Progenitor cell of endocrine pancreas (in vitro differentiated cells): ENCODE measurements at places on chromosomes 11 and 22.

- DNase-seq: no peak
Observed at GRCh38 chr11:9386086-9386485, 1.6 kb downstream of the IPO7 start.

DNA sequence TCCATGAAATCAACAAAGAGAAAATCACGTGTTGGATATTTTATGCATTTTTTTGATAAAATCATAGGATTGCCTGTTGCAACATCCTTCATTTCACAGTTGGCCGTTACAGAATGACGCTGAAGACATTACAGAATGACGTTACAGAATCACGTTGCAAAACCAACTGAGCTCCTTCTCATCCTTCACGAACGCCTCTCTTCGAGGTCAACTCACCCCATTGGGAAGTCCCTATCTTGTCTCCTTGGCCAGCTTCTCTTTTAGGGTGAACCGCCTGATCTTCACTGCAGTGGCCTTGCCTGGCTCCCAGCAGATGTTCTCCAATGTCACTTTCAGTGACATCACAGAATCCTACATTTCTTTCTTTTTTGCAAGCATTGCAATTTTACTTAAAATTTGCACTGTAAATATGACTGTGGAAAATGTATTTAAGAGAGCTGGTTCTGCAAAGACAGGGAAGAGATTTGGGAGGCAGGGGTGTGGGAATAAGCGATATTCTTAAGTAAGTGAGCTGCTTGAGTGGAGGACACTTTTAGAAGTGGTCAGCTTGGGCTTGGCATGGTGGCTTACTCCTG, 5.1 kb downstream of the KRTAP5-7 start:
- DNase-seq: no peak

- DNase-seq: no peak
Observed at GRCh38 chr11:117415358-117415896, 87.8 kb downstream of the CEP164 start.

GRCh38 chr22:50507421-50507990, at the start of gene LMF2:
TSS of gene LMF2 (minus strand) at chr22:50507702. CDS start at chr22:50507675, 27 bp downstream.
- DNase-seq: peak; percentile 89

- no peak for DNase-seq
Observed at GRCh38 chr22:17043521-17043920, 35.5 kb upstream of the GAB4 start.

- DNase-seq: no peak
Observed at GRCh38 chr11:112778091-112778876, 182.9 kb upstream of the NCAM1 start.

- DNase-seq: no peak
Observed at GRCh38 chr11:2342981-2343380, 34.1 kb upstream of the CD81 start.

GRCh38 chr11:96230686-96231085, 112.3 kb downstream of the MAML2 start:
- no peak for DNase-seq

DNA sequence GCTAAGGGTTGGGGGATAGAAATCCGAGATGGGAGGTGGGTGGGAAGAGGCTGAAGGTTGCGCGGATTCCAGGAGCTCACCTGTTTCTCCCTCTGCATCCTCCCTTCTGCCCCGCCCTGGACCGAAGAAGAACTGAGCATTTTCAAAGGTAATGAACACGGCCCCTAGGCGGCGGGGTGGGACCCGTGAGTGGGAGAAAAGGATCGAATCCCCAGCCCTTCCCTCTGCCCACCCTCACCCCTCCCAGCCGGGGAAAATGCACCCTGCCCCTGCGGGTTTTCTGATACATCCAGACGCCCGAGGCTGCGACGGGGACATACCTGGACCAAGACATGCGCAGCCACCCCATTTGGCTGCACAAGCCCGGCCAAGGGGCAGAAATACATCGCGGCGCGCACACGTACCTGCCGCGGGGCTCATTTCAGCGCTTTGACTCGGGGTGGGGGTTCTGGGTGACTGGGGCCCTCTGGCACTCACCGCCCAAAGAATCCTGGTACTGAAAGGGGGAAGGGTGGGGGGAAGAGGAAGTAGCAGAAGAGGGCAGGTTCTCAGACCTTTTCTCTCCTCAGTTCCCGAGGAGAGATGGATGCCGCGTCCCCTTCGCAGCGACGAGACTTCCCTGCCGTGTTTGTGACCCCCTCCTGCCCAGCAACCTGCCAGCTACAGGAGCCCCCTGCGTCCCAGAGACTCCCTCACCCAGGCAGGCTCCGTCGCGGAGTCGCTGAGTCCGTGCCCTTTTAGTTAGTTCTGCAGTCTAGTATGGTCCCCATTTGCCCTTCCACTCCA, 6.0 kb downstream of the VSIG2 start:
- no peak for DNase-seq
